DND-41 (cell line): ENCODE measurements at places on chromosomes 7 and 10.
A peak's percentile ranks its signal among the peaks of the same experiment; 100 is the strongest.

GRCh38 chr10:97676770-97677581, 10.1 kb downstream of the AVPI1 start:
- peak; percentile 34 for DNase-seq

- peak; percentile 14 for DNase-seq
Measured at GRCh38 chr7:52507546-52508255, 527.7 kb upstream of the POM121L12 start.

DNA sequence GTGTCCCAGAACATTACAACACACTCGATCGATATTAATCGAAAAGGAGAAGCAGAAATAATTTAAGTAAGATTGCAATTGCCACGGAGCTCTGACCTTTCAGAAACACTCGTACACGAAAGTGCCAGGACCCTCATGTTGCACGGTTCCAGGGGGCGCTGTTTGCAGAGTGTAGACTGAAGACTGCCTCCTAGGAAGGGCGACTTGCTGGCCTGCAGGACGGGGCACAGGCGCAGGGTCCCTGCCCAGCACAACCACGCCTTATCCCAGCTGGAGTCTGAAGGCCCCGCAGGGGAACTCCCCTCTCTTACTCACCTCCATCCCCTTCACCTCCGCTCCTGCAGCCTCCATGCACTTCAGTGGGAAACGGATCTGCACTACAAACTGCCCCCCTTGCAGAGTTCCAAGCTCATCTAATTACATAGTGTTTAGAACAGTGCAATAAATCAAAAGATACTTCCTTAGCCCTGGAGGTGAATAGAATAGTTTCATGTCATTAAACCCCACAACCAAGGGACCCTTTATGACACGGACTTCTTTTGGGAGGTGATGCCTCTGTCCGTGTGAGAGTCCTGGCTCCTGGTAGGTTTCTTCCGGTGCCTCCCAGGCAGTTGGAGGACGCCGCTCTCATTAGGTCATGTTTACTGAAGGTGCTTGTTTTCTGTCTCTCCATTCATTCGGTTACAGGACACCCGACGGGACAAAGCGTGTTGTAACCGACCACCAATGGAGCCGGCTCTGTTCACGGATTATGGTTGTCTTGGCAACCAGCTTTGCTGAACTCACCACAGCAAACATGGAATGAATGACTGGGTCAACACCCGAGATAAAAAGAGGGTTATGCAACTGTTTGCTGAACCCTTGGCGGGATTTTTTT, 262.2 kb downstream of the BAMBI start:
- DNase-seq: no peak

GRCh38 chr10:72808001-72808400, 85.5 kb upstream of the OIT3 start:
- DNase-seq: no peak

DNA sequence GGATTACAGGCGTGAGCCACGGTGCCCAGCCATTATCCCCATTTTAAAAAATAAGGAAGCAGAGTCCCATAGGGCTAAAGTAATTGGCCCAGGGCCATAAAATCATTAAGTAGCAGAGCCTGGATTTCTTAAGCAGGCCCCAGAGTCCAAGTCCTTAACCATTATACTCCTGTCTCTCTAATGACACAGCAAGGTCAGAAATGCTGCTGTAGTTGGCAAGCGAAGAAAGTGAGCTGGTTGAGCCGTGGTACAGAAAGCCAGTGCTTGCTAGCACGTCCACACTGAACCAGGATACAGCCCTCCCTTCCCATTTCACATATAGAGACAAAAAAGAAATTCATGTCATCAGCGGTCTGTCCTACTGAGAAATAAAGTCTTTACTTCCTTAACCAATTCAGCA, 562.7 kb downstream of the GALNT17 start:
- no peak for DNase-seq

DNA sequence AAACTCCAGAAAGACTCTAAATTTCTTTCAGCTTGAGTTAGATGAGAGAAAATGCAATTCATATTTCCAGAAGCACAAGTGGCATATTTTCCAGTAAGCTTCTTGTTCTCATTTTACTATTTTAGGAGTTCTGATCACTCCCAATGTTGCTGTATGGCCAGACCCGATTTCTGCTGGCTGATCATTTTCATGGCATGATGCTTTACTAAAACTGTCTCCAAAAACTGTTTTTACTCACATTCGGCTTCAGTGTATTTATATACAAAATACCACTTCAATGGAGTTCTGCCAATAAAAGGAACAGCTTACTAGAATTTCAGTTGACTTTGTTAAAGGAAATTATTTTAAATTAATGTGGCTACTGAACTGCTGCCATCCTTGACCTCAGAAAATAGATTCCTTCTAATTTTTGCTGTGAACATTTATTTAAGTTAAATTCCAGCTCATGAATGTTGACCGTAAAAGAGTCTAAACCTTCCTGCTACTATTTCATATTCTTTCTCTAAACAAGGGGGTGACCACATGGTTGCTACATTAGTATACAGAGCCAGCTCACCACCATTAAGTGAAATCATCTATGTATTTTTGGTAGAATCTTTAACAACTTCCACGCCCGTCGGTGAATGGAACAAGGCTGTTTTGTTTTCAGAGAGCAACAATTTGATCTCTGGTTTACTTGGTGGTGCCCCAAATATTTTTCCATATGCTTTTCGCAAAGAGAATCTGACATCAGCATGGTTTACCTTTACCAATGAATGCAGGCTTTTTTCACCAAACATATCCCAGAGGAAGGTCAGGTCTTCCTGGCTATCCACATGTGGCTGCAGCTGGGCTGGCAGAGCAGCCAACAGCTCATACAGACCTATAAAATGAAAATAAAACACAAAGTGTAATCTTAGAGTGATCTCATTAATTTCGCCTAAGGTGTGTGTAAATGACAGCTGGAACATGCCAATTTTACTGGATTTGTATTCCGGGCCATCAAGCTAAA, 101.2 kb downstream of the MPP7 start:
- DNase-seq: no peak

- DNase-seq: no peak
Measured at GRCh38 chr10:30190577-30191552, 131.5 kb upstream of the JCAD start.

DNA sequence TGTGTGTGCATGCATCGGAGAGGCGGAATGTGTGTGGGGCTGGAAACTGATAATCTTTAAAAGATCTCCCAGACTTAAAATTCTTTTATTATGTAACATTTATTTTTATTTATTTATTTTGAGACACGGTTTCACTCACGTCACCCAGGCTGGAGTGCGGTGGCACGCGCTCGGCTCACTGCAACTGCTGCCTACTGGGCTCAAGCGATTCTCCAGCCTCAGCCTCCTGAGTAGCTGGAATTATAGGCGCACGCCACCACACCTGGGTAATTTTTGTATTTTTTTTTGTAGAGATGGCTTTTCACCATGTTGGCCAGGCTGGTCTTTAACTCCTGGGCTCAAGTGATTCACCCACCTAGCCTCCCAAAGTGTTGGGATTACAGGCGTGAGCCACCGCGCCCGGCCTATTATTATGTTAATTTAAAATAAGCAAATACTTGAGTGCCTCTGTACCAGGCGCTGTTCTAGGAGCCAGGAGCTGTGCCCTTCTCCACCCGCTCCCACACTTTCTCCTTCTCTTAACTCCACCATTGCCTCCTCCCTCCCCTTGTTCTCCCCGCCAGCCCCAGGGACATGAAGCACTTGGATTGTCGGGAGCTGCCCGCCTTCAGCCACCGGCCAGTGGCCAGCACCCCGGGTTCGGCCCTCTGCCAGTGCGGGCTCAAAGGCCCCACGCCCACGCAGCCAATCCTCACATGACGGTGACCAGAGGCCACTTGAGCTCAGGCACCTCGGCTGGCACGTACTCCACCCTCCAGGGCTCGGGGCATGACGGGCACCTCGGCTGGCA, 163.6 kb downstream of the DNAJB6 start:
- no peak for DNase-seq

DNA sequence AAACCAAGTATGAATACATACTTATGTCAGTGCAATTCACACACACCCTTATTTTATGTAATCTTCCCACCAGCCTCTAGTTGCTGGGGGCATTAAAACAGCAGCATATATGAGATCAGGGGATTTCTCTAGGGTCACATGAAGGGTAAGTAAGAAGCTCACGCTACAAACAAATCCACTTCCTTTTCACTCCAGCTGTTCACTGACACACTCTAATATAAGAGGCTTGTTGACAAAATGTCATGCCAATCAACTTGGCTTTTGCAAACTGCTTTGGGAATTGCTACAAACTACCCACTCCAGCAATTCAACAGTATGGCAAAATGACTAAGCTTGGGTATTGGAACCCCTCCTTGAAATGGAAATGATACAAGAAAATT, 10.3 kb downstream of the FAM3C start:
- no peak for DNase-seq

DNA sequence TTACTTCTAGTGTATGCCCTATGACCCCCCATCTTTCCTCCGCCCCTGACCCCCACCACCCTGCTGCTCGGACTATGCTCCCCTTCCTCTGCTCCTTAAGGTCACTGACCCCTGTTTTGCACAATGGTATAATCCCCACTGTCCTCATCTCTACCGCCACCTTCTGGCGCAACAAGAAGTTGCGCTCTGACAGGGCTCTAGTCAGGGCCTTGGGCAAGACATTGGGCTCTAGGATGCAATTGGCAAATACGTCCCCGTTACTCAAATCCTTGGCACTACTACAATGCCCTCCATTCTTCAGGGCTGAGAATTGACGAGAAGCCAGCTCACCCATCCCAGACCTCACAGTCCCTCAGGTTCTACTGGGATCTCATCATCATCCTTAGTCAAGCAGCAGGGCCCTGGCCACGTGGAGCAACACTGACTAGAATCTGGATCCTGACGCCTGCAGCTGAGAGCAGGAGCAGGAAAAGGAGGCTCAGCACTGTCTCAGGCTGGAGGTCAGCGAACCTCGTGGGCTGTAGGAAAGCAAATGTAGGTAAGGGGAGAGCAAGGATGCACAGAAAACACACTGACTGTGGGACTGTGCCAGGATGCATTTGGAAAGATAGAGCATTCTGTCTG, 10.6 kb downstream of the LRIT2 start:
- DNase-seq: peak; percentile 46

DNA sequence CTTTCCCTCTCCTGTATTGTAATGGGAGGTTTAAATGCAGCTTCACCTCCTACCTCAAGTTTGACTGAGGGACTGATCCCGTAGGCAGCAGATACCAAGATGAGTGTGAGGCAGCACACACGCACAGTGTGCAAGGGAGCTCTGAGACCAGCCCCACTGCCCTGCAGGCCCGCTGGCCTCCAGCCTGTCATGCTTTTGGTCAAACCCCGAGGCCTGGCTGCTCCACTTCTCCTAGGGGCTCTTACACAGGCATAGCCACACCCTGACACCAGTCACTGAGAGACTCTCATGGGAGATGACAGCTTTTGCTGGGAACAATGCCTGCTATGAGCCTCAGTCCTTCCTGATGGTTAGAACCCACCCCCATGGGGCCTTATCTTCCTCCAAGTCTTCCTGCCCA, 27.6 kb downstream of the DRGX start:
- DNase-seq: no peak

DNA sequence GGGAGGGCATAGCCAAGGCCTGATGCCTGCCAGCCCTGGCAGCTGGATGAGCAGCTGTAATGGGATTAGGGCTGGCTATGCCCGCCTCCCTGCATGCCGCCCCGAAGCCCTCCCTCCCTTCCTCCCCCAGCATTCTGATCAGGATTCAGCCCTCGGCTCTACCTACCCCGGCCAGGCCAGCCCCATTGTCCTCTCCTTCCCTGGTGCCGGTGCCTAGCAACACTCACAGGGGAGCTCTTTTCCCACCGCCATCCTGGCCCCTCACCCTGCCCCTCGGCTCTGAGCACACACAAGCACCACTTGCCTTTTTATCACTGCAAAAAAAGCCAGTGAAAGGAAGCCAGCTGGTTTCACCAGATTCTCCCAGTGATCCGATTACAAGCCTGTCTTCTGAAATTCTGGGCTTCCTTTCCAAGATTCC, 9.0 kb upstream of the ADCYAP1R1 start:
- DNase-seq: no peak

DNA sequence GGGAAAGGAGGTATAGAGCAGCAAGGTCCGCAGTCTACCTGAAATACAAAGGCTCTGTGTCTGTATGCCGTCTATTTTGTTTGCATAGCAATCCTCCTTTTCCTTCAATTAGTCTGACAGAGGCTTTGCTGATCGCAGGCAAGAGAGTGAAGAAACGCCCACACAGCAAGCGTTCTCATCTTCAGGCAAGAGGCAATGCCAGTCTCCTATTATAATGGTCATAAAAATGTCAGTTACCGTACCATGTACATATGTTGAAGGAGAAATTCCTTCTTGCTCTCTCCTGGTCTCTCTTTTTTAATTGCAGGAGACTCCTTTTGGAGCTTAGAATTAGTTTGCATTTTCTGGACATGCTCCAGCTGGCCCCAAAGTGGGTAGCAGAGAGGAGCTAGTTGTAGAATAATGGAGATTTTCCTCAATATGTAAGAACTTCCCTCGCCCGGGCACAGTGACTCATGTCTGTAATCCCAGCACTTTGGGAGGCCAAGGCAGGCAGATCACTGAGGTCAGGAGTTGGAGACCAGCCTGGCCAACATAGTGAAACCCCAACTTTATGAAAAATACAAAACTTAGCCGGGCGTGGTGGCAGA, 139.5 kb downstream of the PFKFB3 start:
- DNase-seq: no peak
